CD4-positive, alpha-beta T cell treated with Interleukin-6 at 100 ng/mL for 8 hours (primary cell): ENCODE measurements at places on chromosomes 5 and 9.

- DNase-seq: no peak
Measured at GRCh38 chr5:92147798-92148197, 764.7 kb upstream of the ARRDC3 start.

- DNase-seq: no peak
Measured at GRCh38 chr9:132016456-132016855, 63.2 kb downstream of the MED27 start.

- DNase-seq: no peak
Measured at GRCh38 chr5:154058055-154059038, 19.6 kb downstream of the MFAP3 start.

- DNase-seq: no peak
Measured at GRCh38 chr5:69364414-69364813, 4.9 kb downstream of the AK6 start.

GRCh38 chr5:37720550-37720952 lies 119.3 kb downstream of the GDNF start:
- no peak for DNase-seq
